B cell (primary cell): ENCODE measurements at places on chromosomes 16 and 17.
A peak's percentile ranks its signal among the peaks of the same experiment; 100 is the strongest.

DNA sequence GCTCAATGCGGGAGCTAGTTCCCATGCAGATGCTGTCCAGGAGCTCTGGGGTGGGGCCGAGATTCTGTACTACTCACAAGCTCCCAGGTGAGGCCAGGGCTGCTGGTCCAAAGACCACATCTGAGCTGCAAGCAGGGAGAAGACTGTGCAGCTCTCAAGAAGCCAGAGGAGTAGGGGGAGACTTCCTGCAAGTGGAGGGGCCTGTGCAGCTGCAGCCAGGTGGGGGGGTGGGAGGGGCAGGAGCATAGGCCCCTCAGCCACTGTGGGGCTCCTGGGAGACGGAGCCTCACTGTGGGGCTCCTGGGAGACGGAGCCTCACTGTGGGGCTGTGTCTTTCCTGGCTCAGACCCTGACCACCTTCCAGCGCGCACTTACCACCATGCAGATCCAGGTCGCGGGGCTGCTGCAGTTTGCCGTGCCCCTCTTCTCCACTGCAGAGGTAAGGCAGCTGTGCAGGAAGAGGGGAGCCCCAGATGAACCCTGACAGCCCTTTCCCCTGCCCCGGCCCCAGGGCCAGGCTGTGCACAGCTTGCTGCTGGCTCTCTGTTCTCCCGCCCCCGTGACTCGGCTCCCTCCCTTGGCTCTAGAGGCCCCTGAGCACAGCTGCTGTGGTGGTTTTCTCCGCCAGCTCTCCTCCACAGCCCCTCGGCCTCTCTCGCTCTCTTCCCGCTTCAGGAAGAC, 24.3 kb upstream of the DNAI2 start:
- no peak for DNase-seq

GRCh38 chr17:66781135-66781534, 53.8 kb upstream of the CACNG5 start:
- DNase-seq, result no peak

- no peak for DNase-seq
Measured at GRCh38 chr17:17837380-17837821, 615 bp upstream of the SREBF1 start.

DNA sequence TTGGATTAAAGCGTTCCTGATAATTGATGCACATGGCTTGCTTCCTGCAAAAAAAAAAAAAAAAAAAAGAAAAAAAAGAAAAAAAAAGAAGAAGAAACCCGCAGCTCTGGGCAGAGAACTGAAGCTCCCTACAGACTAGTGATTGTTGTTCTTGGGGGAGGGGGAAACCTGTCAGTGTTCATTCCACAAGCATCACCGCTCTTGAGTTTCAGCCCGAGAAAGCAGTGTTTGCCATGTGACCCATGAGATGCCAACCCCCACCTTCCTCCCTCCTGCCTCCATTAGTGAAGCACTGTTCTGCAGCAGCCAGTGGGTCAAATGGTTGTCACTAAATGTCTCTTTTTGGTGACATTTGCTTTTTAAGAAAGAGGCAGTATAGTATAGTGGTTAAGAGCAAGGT, 1.7 kb downstream of the USP43 start:
- no peak for DNase-seq

DNA sequence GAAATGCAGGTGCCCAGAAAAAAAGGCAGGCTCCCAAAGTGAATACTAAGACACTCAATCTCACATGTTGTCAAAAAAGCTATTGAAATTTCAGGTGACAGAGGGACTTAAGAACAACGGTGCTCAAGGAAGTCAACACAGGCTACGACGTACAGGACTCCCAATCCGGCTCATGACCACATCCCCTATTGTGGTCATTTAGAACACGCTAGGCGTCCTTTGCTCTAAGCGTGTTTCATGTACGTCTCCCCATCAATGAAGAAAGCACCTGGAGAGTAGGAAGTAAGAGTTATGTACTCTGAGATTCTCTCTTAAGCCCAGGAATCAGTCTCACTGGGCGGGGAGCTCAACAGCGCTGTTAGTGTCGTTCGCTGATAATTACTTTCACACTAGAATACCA, 94.1 kb downstream of the MRM3 start:
- DNase-seq, result no peak

- DNase-seq, result no peak
Measured at GRCh38 chr16:1532081-1532760, 1.2 kb upstream of the TMEM204 start.

DNA sequence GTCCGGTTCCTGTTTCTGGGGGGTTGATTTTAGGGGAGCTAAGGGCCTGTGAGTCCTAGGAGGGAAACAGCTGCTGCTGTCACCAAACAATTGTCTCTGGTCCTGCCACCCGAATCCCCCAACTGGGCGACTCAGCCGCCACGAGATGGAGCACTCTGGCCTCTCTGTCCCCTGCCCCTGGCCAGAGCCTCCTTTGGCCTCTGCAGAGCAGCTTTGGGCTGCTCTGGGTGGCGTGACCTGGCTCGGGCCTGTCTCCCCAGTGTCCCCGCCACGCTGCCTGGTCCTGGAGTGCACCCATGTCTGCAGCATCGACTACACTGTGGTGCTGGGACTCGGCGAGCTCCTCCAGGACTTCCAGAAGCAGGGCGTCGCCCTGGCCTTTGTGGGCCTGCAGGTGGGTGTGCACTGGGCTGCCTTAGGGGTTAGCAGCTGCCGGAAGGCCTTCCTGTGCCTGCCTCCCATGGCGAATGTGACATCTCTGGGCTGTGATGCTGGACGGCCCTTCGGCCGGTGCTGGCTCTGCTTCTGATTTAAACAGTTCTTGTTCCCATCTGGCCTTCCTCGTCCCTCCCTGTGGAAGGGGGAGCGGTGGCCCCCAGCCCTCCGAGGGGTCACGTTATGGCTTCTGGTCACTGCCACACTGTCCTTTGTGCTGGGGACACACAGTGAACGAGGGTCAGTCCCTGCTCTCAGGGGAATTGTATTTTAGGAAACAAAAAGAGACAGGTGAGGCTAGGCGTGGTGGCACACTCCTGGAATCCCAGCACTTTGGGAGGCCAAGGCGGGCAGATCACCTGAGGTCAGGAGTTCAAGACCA, 11.6 kb upstream of the RNF213 start:
- DNase-seq, result no peak

DNA sequence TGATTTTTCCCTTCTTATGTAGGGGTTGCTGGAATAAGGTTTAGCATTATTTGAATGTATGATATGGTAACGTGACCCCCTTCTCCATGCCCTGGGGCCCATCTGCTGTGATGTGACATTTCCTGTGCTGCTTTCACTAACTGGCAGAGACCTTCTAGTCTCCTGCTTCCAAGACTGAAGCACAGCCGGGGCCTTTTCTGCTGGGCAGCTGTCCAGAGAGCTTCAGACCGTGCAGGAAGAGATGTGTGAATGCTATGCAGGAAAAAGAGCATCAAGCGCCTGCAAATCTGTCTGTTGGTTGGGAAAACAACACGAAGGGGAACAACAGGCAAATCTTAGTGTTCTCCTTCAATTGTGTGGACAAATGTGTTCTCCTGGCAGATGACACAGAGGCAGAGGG, 128.5 kb downstream of the SPACA3 start:
- DNase-seq, result no peak

GRCh38 chr16:10182222-10183053, at the start of gene GRIN2A:
TSS of gene GRIN2A (minus strand) at chr16:10182428. CDS start at chr16:10180411, 2,017 bp downstream.
- peak; percentile 70 for DNase-seq

GRCh38 chr16:88010968-88011483, 59.8 kb downstream of the BANP start:
- DNase-seq, result no peak

DNA sequence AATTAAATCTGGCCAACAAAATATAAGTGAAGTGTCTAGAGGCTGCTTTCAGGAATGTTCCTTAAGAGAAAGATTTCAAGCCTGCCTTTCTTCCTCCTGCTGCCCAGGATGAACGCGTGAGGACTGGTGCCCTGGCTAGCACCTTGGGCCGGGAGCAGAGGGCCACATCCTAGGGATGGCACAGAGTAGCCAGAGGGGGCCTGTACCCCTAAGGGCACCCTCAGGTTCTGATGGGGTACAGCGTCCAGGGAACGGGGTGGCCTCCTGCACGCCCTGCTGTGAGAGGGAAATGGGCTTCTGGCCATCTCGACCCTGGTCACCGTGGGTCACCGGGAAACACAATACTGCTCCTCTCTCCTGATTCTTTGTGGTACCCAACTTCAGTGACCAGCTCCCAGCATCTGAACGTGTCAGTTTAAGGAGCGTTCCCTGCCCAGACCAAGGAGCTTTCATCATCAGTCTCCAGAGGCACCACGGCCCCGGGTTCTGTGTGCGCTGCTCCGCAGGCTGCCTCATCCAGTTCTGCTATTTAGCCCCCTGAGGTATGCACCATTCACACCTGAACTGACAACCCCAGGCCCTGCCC, 40.3 kb downstream of the MAP1LC3B start:
- DNase-seq, result no peak

DNA sequence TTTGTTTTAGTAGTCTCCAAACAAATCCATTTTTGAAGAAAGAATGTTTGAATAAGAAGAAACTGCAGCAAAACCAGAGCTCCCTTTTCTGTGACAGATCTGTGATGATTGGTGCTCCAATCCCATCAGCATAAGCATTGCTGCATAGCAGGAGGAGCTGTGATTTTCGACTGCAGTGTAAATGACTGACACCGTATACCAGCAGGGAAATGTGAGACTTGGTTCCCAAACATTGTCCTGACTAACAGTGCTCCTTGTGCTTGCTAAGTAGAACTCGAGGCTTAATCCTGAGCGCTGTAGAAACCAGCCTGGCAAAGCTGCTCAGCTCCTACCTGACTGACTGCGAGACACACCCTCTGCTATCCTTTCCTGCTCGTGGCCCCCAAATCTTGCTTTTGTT, 57.2 kb downstream of the NUP93 start:
- DNase-seq, result no peak

DNA sequence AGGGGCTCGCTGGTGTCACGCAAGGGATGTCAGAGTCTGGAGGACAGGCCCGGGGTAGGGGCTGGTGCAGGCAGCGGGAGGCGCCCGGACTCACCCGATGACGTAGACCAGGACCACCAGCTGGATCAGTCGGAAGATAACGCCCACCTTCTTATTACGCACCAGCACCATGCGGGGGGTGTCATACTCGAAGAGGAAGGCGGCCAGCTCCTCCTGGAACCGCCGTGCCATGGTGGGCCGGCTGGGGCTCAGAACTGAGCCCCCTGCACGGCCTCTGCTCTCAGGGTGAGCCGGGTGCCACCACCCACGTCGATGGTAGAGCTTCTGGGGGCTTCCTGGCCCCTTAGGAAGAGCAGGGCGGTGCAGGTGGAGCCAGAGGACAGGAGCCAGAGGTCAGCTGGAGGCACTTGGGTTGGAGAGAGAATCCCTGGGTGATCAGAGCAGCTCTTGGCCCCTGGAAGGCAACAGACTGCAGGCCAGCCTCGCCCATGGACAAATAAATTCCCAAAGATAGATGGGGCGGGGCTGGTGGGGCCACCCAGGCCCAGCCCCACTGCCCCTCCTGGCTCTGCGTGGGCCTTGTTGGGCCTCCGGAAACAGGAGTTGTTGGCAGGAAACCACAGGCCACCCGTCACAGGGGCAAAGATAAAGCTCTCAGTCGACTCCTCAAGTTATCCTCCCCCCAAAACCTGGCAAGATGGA, at the start of gene P2RX1:
P2RX1 (minus strand) TSS at position 471 of the 702 bp plus-strand sequence; CDS start at position 231, 240 bp downstream.
- DNase-seq, result peak; percentile 80

DNA sequence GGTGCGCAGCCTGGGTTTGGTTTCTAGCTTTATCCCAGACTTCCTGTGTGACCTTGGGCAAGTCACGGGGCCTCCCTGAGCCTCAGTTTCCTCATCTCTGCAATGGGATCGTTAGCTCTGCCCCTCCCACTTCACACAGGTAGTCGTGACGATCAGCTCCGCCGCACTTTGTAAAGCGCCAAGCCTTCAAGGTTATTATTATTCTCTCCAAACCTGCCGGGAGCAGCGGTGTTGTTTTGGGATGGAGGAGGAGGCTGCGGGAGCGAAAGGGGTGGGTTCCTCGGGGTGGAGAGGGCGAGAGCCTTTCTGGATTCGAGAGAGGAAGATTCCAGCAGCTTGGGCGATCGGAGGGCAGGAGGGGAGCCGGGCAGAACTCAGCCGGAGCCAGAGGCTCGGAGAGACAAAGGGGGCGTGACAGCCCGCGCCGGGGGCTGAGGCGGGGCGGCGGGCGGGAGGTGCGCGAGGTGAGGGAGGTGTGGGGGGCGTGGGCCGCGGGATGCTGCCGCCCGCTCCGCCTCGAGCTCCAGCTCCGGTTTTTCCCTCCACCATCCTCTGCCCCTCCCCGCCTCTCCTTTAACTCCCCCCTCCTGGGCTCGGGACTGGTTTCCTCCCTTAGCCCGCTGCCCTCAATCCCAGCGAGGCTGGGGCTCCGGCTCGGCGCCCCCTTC, at the start of gene EFNB3:
EFNB3 (plus strand) TSS at position 602 of the 668 bp plus-strand sequence. CDS start 397 bp downstream, outside the sequence.
- peak; percentile 29 for DNase-seq

- DNase-seq, result no peak
Measured at GRCh38 chr16:71282943-71283342, 6.3 kb downstream of the CMTR2 start.

GRCh38 chr16:25087761-25088160, 23.8 kb upstream of the LCMT1 start:
- no peak for DNase-seq

- no peak for DNase-seq
Measured at GRCh38 chr16:70391881-70392481, 45.3 kb downstream of the DDX19A start.

DNA sequence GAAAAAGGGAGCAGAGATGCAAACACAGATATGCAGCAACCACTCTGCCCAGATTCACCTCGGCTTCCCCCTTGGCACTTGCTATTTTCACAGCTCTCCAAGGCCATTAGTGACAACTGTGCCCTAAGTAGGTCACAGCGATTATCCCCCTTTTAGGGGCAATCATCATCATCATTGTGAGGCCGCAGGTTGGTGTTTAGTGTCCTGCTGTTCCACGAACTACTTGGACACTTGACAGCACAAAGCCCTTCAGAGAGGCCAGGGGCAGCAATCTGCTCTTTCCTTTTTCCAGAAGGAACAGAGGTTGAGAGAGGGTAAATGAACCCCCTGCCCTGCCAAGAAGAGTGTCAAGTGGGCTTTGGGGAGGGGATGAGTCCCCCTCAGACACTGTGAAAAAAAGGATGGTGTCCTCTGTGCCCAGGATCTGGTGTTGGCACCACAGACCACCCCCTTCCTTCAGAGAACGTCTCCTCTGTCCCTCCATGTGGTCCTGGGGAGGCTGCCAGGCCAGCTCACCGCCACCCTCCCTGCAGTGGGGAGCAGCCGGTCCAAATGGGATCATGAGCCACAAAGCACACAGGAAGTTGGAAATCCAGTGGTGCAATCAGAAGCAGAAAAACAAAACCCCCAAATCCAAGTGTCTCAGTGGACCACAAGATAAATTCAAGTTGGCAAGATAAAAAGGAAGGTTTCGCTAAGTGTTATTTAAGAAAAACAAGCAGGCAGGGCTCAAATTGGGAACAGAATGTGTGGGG, 78.4 kb upstream of the MED9 start:
- DNase-seq, result no peak
